Stimulated activated naive CD8-positive, alpha-beta T cell treated with anti-CD3 and anti-CD28 coated beads, Interleukin-15, amount 100 ng/mL, for 72 hours (primary cell): ENCODE measurements at places on chromosomes 3 and 15.

- no peak for DNase-seq
Measured at GRCh38 chr3:154458560-154458959, 28.6 kb upstream of the GPR149 start.

- DNase-seq, result peak; percentile 15
Measured at GRCh38 chr3:187747506-187747905, 2.2 kb upstream of the BCL6 start.

- DNase-seq, result no peak
Measured at GRCh38 chr3:101123081-101123480, 129.9 kb upstream of the ABI3BP start.

GRCh38 chr15:66912001-66912400 is 153.4 kb upstream of the SMAD3 start:
- DNase-seq, result peak; percentile 27

DNA sequence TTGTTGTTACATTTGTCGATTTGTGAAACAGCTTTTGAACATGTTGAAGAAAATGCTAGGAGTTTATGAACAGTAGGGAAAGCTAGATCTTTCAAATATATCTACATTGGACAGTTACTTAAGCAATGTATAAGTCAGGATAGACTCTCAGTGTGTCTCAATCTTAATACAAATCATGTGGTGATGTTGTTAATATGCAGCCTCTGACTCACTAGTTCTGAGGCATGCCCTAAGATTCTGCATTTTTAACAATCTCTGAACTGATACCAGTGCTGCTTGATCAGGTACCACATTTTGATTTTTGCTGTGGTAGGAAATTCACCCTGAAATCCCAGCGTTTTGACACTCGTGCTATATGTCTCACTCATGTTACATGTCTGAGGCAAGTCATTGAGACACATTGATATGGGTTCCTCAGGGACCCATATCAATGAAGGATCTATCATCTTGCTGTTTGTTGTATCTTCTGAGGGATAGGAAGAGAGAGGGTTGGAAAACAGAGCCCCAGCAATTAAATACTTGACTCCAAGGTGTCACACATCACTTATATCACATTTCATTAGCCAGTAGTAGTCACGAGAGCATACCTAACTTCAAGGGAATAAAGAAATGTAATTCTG is 597.9 kb downstream of the TAFA4 start:
- DNase-seq, result no peak

DNA sequence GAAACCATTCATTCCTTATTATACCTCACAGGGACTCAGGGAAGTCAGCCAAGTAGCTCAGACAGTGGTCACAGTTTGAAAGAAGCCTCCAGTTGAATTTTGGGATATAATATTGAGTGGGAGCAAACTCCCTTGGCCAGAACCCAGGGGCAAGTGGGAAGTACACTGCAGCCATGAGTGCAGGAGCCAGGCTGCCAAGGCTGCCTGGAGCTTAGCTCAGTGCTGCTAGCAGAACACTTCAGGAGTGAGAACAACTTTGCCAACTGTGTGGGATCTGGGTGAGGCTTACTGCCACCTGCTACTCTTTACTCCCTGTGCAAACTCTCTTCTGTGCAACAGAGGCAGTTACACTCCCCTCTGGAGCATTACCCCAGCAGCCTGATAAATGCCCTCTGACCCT is 4.6 kb downstream of the OR5K3 start:
- DNase-seq, result no peak

- DNase-seq, result no peak
Measured at GRCh38 chr3:132317229-132317948, at the start of gene ACP3. ACP3 (plus strand) TSS chr3:132317407; CDS start chr3:132317457, 50 bp downstream.

GRCh38 chr3:71229905-71230657 is 353.4 kb downstream of the FOXP1 start:
- DNase-seq, result no peak

DNA sequence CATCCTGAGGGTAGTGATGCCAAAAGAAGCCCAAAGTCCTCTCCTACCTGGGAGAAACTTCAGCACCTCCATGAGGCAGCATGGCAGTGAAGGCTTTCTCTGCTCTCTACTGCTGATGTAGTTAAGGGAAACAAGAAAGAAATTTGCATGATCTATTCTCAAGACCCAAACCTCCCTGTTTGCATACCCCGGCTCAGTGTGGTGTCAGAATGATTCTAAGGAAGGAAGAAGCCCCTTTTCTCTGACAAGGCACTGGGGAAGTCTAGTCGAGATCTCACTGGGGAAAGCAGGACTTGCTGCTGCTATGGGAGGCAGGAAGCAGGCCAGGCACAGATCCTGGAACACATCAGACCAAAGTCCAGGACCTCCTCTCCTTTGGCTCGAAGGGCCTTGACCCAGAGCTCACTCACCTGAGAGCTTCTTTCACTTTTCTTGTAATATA is 89.4 kb upstream of the ICE2 start:
- DNase-seq, result no peak

- no peak for DNase-seq
Measured at GRCh38 chr3:71763426-71763825, 9.8 kb downstream of the GPR27 start.

DNA sequence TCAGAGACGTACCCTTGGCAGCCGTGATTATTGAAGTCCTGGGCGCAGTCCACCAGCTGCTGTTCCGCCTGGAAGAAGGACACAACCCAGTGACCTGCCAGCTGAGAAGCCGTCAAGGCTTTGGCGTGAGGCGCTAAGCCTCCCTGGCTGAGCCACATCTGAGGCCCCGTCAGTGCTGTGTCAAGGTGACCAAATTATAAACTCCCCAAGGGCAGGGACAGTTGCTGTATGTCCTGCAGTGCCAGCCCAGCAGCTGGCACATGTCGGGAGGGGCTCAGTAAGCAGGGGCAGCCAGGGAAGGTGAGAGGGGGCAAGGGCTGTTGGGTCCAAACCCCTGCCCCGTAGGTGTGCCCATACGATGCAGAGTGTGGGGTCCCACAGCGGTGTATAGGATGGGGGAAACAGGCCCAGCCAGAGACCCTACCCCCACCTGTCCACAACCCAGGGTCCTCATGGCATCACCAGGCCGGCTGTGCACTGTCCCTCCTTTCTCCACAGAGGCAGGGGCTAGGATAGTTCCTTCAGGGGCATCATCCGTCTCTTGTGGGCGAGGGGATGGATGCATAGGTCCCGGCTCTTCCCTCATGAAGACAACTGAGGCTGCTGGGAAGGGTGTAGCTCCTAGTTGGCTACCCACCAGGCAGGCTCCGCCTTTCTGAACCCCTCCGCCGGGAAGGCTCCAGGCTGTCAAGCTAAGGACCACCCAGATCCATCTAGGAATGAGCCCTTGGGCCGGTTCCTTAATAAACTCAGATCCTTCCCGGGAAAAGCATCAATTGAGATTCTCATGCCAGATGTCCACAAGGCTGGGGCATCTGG is 13.2 kb downstream of the CTSH start:
- DNase-seq, result no peak

GRCh38 chr3:55491296-55491816 is 4.2 kb upstream of the WNT5A start:
- DNase-seq, result no peak

- DNase-seq, result peak; percentile 89
Measured at GRCh38 chr3:12994607-12995388, 78.4 kb downstream of the IQSEC1 start.

DNA sequence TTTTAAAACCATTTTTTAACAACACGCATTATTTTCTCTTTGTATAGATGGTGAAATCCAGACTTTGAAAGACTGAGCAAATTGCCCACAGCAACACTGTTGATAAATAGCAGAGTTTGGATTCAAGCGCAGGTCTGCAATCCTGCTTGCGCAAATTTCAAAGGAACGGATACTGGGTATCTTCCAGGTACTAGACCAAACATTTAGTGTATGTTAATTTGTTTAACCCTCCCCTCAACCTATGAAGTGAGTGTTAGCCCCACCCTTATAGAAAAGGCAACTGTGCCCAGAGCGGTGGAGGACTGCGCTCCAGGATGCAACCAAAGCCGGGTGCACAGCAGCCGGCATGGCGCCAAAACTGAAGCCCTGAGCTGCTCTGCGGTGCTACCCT is 103.8 kb downstream of the CPN2 start:
- DNase-seq, result no peak

- DNase-seq, result no peak
Measured at GRCh38 chr15:98620020-98620419, 28.3 kb upstream of the IGF1R start.

- no peak for DNase-seq
Measured at GRCh38 chr15:46933332-46933731, 784.0 kb upstream of the SEMA6D start.

- DNase-seq, result no peak
Measured at GRCh38 chr15:81282911-81283310, 41.0 kb downstream of the STARD5 start.

DNA sequence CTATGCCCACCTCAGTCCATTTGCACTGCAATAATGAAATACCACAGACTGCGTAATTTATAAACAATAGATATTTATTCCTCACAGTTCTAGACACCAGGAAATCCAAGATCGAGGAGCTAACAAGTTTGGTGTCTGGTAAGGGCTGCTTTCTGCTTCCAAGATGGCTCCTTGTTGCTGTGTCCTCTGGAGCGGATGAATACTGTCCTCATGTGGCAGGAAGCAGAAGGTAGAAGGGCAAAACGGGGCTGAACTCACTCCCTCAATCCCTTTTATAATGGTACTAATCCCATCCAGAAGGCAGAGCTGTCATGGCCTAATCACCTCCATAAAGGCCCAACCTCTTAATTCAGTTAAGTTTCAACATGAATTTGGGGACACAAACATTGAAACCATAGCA is 75.3 kb downstream of the P2RY1 start:
- no peak for DNase-seq

DNA sequence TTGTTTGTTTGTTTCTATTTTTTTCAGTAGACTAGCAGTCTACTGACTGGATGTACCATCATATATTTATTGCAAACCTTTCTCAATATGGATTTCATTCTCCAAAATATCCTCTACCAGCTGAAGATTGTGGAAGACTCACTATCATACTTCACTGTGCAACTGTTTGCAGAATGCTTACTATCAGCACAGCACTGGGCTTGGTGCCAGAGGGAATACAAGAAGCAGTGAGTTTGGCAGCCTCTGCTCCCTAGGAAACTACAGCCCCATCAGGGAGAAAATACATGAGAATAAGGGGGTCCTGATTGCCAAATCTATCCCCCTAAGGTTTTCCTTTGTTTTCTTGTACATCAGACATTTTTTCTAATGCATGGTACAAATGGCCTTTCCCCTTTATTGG is 27.5 kb downstream of the AQP9 start:
- DNase-seq, result no peak

- no peak for DNase-seq
Measured at GRCh38 chr15:50066202-50066601, 52.8 kb downstream of the ATP8B4 start.

- DNase-seq, result no peak
Measured at GRCh38 chr3:197295871-197296270, 2.5 kb downstream of the DLG1 start.

- no peak for DNase-seq
Measured at GRCh38 chr3:119360736-119361462, 66.7 kb downstream of the ARHGAP31 start.

DNA sequence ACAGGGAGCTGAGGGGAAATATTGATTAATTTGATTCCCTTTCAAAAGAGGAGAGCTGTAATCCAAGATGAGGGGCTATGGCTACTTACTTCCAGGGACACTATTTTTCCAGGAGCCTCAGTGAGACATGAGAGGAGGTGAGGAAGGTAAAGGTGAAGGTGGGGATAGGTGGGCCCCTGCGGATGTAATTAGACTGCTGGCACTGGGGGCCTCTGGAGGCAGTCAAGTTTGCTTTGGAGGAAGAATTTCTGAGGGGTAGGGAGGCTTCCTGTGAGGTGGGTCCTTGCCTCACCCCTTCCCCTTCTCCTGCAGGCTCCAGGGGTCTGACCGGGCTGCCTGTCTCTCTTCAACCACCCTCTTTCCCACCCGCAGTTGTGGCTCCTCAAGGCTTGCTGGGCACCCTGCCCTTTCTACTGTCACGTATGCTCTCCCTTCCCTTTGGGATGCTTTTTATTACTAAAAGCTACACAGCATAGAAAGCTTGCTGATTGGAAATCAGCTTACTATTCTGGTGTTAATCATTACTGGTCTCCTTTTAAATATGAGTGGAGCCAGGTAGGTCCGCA is 22.5 kb downstream of the GASK1A start:
- DNase-seq, result no peak

- no peak for DNase-seq
Measured at GRCh38 chr3:112375117-112375516, 42.2 kb downstream of the CD200 start.

DNA sequence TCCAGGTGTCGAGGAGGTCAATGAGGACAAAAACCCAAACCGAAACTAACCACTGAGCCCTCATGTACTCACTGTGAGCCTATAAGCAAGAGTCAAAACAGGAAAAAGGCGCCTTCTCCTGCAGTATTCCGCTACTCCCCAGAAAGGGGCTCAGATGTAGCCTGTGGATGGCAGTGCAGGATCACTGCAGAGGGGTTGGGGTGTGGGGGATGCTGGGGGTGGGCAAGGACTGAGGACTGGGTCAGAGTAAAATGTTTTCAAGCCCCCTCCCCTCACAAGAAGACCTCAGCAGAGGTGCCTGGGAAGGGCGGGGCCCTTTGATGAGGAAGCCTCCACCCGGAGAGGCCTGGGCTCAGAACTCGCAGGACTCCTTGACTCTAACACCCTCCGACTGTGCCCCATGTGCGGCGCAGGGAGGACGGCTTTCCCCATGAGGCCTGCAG is 170.1 kb downstream of the OSBPL10 start:
- DNase-seq, result no peak

DNA sequence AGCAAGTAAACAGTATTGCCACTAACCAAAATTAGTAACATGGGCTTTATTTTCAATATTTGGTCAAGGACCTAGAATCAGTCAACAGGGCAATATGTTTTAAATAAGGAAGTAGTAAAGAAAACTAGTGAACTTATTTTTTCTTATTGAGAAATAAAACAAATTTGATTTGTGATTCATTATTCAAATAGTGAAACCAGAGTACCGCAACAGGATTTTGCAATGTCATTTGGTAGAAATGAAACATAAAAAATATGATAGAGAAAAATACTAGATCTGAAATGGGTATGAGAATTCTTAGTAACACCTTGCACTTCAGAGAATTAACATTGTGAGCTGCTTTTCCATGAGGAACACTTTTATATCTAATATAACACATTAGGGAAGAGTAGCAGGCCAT is 291.8 kb upstream of the GBE1 start:
- DNase-seq, result no peak

DNA sequence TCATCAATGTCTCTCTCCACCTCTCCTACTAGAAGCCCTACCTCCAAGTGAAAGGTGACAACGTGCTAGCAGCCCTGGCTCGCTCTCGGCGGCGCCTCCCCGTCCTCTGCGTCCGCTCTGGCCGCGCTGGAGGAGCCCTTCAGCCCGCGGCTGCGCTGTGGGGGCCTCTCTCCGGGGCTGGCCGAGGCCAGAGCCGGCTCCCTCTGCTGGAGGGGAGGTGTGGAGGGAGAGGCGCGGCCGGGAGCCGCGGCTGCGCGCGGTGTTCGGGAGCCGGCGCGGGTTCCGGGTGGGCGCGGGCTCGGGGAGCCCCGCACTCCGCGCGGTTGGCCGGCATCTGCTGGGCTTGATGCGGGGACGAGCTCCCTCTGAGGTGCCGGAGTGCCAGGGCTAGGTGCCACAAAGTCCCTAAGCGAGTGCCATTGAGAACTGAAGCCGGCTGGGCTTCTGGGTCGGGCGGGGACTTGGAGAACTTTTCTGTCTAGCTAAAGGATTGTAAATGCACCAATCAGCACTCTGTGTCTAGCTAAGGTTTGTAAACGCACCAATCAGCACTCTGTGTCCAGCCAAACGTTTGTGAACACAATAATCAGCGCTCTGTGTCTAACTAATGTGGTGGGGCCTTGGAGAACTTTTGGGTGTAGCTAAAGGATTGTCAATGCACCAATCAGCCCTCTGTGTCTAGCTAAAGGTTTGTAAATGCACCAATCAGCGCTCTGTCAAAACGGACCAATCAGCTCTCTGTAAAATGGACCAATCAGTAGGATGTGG is 84.8 kb upstream of the ARRDC4 start:
- no peak for DNase-seq
